ENCODE measurements at places on chromosomes 3 and 15. TPM values are rescaled to one million over a fixed set of nuclear protein-coding genes. Genes with fewer than 3 reads are reported as not detected.

DNA sequence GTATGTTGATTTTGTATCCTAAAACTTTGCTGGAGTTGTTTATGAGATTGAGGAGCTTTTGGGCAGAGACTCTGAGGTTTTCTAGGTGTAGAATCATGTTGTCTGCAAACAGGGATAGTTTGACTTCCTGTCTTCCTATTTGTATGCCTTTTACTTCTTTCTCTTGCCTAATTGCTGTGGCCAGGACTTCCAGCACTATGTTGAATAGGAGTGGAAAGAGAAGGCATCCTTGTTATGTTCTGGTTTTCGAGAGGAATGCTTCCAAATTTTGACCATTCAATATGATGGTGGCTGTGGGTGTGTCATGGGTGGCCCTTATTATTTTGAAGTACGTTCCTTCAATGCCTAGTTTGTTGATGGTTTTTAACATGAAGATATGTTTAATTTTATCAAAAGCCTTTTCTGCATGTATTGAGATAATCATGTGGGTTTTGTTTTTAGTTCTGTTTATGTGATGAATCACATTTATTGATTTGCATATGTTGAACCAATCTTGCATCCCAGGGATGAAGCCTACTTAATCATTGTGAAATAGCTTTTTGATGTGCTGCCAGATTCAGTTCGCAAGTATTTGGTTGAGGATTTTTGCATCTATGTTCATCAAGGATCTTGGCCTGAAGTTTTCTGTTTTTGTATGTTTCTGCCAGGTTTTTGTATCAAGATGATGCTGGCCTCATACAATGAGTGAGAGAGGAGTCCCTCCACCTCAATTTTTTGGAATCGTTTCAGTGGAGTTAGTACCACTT, 188.1 kb downstream of the MINAR1 start:
- DNase-seq = no peak

DNA sequence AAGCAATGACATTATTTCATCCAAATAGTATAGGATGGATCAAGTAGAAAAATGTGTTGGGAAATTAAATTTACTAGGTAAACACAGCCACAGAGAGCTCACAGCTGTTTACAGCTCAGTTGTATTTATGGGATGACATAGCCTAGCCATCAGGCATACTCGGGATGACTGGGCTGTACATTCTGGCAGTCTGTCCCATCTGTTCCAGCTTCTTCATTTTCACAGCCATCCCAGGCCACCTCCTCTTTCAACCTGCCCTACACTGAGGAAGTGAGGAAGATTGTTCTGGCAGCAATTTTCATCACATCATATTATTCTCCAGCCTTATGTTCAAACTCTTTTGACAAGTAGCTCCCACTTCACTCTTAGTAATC, 98.4 kb upstream of the PFN2 start:
- DNase-seq = no peak

PRSS50 gene
- total RNA-seq = not detected

ZKSCAN7 gene
- total RNA-seq = 1.8 TPM

GABRR3 gene
- total RNA-seq = not detected

Data from omental fat pad (tissue), 4 donors.